ENCODE measurements at places on chromosomes 2 and 18.

DNA sequence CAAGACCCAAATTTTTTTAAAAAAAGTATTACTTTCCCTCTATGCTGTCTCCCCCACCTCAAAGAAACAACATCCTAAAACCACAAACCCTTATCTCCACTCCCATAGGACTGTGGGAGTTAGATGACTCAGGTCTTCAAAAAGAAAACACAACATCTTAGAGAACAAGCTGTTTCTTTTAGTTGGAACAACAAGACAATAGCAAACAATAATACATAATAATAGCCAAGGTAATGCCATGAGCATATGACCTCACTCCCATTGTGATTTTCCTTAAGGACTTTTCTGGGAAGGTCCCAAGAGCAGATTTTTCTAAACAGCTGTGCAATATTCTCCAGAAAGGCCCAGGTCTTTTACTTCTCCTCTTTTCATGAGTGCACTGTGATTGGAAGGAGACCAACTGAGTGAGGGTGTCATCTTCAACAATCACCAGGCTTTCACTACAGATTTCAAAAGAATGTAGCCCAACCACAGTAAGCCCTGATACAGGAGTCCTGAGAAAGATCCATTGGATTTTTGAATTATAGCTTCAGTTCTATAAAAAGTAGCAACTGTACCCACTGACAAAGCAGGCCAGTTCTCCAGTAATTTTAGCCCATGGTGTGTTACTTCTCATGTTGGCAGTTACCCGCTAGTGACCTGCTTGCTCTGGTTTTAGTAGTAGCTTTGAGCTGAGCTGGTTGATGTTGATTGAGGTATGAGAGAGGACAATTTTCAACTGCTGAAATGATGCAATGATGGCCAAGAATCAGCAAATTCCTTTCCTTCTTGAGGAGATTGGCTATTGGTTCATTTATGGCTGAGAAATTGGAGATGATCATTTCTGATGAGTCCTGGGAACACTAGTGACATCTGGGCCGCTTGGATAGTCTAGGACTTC is 144.5 kb upstream of the TCF4 start:
- DNase-seq, result no peak

DNA sequence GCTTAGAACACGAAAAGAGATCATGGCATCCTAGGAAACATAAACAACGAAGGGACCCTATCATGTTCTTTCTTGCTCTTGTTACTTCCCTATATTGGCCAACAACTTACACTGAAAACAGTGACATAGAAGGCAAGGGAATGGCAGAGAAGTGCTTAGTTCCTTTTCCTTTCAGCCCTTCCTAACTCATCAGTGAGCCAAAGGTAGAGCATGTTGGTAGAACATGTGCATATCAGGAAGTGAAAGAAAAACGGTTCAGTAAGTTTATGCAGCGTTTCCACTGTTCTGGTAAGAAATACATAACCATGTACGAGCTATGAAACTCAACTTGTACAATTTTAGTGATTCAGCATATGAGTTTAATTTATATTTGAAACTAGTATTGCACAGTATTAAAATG is 21.7 kb downstream of the AKAIN1 start:
- DNase-seq, result no peak

GRCh38 chr2:143843686-143844085 is 676.2 kb downstream of the ZEB2 start:
- DNase-seq, result no peak

GRCh38 chr2:219453671-219454590 is 19.3 kb downstream of the SPEG start:
- DNase-seq, result no peak

GRCh38 chr18:8426401-8426800 is 182.8 kb upstream of the RAB12 start:
- peak; percentile 2 for DNase-seq

- DNase-seq, result no peak
These were observed 18.6 kb downstream of the ARL4C start for GRCh38 chr2:234478121-234478858.

DNA sequence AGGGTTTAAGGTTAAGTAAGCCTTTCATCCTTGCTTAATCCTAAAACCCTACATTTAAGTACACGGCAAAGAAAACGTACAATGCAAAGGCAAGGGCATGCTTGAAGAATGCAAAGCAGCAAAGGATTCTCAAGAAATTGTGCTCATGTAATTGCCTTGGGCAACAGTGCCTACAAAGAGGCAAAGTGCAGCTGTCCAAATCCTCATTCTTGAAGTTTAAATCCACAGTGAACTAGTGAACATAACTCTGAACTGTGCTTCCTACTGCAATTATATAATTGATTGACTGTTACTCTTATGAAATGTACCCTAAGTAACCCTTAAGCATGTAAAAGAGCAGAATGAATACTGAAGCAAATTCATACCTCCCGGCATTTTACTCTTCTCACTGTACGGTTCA is 85.4 kb downstream of the MAP3K20 start:
- DNase-seq, result no peak

GRCh38 chr2:173132531-173132930 is 56.9 kb downstream of the MAP3K20 start:
- DNase-seq, result no peak

All from stimulated activated CD4-positive, alpha-beta T cell treated with anti-CD3 and anti-CD28 coated beads, TNF-alpha, amount 100 ng/mL, for 1 hour (primary cell).